LNCaP clone FGC (cell line): ENCODE measurements at places on chromosomes 3 and 15.

DNA sequence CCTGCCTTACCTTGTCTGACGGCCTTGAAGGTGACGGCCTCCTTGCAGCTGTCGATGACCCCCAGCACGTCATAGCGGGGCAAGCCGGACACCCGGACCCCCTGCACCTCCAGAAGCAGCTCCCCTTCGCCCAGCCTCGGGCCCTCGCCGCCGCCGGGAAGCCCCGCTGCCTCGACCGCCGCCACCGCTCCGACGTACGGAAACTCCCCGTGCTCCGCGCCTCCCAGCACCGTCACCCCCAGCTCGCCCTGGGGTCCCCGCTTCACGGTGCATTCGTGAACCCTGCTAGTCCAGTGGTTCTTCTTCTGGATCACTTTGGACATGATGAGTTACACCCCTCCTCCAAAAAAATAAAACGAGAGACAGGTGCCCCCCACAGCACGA lies 740 bp downstream of the MAGI1 start:
- no peak for DNase-seq

GRCh38 chr3:192700885-192701284 lies 26.5 kb downstream of the FGF12 start:
- no peak for DNase-seq

DNA sequence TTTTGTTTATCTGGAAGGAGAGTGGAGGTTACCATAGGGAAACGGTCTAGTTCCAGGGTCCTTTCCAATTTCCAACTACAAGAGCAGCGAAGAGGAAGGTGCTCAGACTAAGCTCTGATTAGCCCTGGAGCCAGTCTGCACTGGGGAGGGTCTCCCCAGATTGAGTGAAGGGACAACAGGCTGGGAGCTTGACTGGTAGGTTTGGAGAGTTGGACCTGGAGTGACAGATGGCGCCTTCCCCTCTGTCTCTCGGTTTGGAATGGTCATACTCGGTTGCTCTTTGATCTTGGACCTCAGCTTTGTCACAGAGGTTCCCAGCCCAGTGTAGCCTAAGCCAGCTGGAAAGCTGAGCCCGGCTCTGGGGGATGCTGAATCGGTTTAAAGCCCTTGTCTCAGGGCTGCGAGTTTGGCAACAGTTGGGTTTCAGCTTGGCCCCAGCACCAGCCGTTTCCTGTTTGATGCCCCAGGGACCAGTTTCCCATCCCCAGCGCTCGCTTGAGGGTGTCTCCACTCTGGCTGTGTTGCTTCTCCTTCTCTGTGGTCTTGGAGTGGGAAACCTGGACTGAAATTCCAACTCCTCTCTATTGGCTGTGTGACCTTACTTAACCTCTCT lies 53.1 kb upstream of the ULK4 start:
- DNase-seq: no peak

GRCh38 chr3:193819117-193820010 lies 226.4 kb downstream of the OPA1 start:
- no peak for DNase-seq

DNA sequence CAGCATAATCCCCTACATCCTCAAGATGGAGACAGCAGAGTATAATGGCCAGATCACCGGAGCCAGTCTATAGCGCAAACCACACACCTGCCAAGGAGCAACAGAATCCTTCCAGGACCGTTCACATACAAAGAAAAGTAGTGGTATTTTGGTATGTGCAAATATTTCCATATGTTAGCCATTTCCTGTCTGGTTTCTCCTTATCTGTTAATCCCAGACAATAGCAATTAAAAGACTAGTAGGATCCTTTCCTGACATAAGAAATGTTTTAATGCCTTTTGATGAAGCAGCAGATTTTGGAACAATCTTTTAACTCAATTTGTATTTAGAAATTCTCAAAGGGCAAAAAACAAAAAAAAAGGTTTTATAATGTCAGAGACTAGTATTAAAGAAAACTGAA lies 22.2 kb downstream of the MRPS25 start:
- DNase-seq: no peak

DNA sequence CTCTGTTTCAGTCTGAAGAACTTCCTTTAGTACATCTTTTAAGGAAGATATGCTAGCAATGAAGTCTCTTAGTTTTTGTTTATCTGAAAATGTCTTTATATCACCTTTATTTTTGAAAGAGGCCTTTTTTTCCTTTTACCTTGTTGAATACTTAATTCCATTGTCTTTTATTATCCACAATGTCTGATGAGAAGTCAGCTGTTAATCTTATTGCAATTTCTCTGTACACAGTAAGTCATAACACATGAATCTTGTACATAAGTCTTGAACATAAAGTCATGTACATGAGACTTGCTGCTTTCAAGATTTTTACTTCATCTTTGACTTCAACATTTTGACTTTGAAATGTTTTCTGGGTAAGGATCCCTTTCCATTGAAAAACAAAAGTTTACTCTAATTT lies 424.3 kb upstream of the ATP10A start:
- DNase-seq: no peak

GRCh38 chr3:53353202-53353601 lies 5.9 kb upstream of the DCP1A start:
- DNase-seq: no peak

- peak; percentile 67 for DNase-seq
Observed at GRCh38 chr3:89474333-89475130, 367.1 kb downstream of the EPHA3 start.

- DNase-seq: peak; percentile 49
Observed at GRCh38 chr3:156151824-156152428, 31.5 kb downstream of the KCNAB1 start.

DNA sequence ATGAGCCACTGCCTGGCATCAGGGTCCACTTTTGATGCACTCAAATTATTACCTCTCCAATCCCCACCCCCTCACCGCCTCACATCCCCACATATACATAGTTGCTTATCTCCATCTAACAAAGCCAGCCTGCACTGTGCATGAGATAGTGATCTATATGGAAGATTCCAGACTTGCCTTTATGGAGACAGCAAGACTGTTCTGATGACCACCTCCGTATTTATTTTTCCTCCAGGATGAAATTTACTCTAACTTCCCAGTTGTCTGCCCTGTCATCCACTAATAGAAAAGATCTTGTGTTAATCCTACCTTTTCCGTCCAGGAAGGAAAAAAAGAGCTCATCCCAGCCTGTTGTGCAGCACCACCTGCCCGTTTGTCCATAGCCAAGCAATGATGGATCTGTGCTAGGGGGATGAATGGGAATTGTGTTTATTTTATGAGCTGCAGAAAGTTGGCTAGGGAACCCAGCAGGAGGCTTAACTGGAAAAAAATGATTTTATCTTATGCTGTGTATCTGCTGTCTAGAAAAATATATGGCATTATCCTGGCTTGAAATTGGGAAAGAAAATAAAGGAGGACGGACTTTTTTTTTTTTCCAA lies 114.5 kb downstream of the CD47 start:
- DNase-seq: no peak

DNA sequence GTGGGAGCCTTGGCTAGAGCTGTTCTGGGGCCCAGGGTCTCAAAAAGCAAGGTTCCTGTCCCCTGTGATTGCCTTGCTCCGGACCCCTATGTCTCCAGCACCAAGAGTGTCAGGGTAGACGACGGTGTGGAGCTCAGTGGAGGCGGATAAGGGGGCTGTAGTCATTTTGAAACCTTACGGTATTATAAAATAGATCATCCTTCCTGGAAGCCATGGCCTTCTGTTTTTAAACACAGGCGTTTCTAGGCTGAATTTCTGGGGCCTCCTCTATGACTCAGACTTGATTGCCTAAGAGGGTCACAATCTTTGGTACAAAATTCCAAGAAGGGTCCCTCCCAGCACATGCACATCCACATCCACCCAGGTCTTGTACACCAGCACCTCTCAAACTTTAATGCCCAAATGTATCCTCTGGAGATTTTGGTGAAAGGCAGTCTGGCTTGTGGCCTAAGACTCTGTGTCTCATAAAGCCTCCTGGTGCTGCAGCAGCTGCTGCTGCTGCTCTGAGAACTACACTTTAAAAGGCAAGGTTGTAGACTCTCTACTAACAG lies 70.5 kb upstream of the XCR1 start:
- no peak for DNase-seq

GRCh38 chr15:26773067-26773877 lies 406 bp upstream of the GABRB3 start:
- no peak for DNase-seq

GRCh38 chr3:31384117-31384516 lies 148.6 kb upstream of the STT3B start:
- no peak for DNase-seq

GRCh38 chr3:170178651-170179050 lies 2.9 kb downstream of the PHC3 start:
- DNase-seq: no peak

DNA sequence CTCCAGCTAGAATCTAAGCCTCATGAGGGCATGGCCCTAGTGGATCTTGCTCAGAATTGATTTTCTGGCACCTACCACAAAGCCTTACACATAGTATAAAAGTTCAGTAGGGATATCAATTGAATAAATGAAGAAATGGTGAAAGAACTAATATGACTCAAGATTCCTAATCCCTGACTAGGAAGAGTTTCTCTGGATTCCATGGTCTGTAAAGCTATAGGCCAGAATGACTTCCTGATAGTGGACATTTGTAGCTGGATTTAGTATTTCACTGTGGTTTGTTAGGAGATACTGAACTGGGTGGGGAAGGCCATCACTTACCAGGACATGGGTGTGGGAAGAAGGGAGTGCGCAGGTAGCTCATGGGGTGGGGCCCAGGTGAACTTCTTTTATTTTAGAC lies 168.9 kb downstream of the RAP2B start:
- DNase-seq: no peak

GRCh38 chr15:72222393-72222792 lies 8.6 kb downstream of the PKM start:
- peak; percentile 51 for DNase-seq
